ENCODE measurements at places on chromosomes 2 and 18.

DNA sequence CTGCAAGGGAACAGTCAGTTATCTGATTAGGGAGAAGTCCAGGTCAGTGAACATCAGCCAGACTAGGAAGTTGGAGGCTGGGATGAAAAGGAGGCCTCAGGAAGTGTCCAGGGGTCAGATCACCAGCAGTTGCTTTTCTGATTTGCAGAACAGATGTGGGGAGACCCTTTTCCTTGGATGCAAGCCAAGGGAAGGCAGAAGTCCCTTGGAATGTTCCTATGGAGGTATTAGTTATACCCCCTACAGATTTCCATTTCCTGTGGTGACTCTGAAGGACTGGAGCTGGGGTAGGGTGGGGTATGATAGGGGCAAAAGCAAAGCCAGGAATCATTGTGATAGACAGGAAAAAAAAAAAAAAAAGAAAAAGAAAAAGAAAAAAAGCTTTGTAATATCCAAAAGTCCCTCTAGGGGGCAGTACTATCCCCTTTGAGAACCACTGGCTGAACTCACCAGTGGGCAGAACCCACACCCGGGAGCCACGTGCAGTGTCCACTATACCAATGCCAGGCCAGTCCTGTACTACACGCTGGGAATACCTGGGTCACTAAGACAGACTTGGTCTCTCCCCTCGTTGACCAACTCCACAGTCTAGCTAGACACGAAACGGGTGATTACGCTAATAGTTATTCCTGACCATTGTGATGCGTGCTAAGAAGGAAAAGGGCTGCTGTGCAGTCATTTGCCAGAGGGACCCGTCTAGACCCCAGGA is 7.4 kb downstream of the DYSF start:
- DNase-seq = no peak

GRCh38 chr18:35345460-35345921 is 1.3 kb upstream of the ZNF24 start:
- no peak for DNase-seq

GRCh38 chr2:45806563-45807358 is 155.3 kb downstream of the PRKCE start:
- DNase-seq = no peak

- no peak for DNase-seq
These were observed 368.5 kb upstream of the NT5C1B start for GRCh38 chr2:18957909-18958308.

DNA sequence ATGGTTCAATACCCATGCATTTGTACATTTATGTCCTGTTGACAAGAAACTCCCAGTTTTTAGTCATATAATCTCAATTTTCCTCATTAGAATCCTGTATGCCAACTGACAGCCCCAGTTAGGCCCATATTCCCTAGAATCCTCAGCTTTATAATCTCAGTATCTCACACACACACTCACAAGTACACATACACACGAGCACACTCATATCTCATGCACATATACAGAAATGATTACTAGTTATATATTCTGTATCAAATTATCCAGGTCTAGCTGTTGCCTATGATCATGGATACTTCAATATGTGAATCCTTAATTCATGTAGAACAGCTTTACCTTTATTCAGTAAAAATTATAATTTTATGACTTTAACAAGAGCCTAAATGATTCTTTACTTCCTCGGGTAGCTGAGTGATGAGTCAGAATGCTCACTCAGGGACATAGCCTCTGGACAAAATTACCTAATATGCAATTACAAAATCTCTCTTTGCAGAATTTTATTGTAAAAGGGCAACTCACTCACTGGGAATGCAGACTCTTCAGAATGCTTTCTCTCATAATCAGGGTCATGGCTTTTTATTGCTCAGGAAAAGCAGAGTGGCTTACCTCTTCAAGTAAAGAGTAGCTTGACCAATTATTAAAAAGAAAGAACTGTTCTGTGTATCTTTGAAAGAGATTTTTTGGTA is 193.6 kb upstream of the PIK3C3 start:
- peak; percentile 38 for DNase-seq

DNA sequence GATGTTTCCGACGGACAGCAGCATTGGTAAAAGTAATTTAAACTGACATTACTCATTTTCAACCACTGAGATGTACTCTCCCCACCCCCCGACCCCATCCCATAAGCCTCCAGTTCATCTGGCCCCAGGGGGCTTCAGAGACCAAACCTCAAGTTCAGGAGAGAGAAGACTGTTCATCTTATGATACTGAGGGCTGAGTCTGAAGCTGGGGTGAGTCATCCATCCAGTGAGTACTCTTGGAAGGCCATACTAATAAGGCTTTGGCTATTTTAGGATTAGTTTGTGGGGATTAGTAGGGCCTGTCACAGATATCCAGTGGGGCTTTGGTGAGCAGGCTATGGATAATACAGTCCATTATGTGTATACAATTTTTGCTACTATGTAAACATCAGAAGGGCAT is 125.3 kb upstream of the APCDD1 start:
- no peak for DNase-seq

GRCh38 chr18:23207994-23208393 is 72.7 kb downstream of the CABLES1 start:
- no peak for DNase-seq

- DNase-seq = no peak
These were observed 68.6 kb downstream of the NABP1 start for GRCh38 chr2:191746346-191747169.

DNA sequence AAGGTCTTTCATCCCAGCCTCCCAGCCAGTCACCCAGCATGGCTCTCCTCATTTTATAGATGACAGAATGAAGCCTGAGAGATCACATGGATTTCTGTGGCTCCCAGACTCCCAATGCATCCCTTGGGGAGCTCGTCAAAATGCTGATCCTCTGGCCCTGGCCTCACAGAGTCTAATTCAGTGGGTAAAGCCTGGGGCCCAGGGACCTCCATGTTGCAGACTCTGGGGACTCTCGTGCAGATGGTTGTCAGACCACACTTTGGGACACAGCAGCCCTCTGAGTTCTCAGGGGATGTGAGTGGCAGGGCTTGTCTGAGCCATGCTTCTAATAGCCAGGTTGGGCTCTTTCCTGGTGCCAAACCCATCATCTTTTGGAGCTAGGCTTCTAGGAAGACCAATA is 97.0 kb downstream of the CTIF start:
- no peak for DNase-seq

DNA sequence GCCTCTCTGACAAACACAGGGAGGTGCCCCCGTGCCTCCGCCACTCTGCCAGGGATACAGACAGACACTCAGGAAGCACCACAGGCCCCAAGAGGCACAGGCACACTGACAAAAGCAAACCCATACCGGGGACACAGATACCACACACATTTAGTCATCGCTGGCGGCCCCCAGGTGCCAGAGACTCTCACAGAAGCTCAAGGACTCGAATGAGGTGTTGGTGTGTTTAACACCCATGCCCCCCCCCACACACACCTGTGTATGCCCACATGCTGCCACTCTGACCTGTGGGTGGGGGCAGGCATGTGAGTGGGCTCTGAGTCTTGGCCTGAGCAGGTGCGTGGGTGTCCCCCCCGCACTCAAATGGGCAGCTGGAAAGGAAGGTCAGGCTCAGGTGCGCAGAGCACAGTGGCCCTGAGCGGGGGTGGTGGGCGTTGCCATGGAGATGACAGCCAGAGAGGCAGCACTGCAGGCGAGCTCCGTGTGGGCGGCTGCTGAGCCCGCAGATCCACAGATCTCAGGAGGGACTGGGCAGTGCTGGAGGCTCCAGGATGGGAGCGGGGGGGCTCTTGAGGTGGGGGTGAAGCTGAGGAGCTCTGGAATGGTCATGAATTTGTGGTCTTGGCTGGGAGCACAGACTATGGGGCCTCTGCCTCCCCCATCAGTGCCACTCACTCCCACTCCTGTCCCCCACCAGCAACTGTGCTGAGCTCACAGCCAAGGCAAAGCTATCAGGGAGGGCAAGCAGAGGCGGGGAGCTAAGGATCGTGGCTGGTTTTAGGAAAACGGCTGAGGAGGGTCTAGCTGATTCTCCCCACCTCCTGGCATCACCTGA is 73.9 kb upstream of the TAF1B start:
- no peak for DNase-seq
